Activated CD4-positive, CD25-positive, alpha-beta regulatory T cell treated with anti-CD3 and anti-CD28 coated beads, Interleukin-2, amount 50 U/mL, for 16 hours (primary cell): ENCODE measurements at places on chromosomes 1 and 21.

- no peak for DNase-seq
Observed at GRCh38 chr1:67433837-67434236, 3.6 kb upstream of the SERBP1 start.

GRCh38 chr1:14215151-14215550 lies 383.3 kb upstream of the KAZN start:
- no peak for DNase-seq

- DNase-seq = no peak
Observed at GRCh38 chr21:44301961-44302406, 2.1 kb downstream of the PFKL start.

DNA sequence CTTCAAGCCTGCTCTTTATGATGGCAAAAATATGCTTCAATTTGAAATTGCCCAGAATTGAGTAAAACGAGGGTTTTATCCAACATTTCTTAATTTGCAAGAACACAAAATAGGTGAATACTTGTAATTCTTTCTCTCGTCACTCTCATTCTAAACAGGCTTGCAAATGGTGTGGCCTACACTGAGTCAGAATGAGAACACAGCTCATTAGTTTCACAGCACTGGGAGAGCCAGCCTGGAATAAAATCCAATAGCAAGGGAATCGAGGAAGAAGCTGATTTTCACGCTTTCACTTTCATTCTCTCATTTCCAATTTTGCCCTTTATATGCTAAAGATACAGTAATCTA lies 537.5 kb downstream of the LTN1 start:
- no peak for DNase-seq

- DNase-seq = no peak
Observed at GRCh38 chr21:38351176-38351959, 94.6 kb downstream of the KCNJ15 start.

DNA sequence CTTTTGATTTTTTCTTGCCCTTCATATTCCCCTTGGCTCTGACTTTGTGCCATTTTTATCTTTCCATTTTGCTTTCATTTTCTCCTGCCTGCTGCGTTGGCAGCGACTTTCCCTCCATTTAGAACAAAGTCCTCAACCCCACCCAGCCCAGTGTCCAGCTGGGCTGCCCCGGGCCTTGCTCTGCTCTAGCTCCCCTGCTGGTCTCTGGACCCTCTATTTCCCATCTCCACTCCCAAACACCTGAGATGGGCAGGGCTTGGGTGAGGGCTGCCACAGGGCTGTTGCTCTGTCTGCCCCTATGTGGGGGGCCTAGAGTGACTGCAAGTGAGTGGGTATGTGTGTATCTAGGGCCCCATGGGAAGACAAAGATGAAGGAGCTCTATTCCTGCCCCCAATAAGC lies 7.3 kb upstream of the ADAM15 start:
- no peak for DNase-seq

- DNase-seq = no peak
Observed at GRCh38 chr1:182761396-182762395, 27.9 kb upstream of the NPL start.

GRCh38 chr21:45918835-45919447 lies 62.6 kb upstream of the COL6A1 start:
- DNase-seq = no peak

GRCh38 chr1:174872615-174873058 lies 127.1 kb upstream of the CACYBP start:
- DNase-seq = no peak

- DNase-seq = no peak
Observed at GRCh38 chr1:40383488-40384412, 10.2 kb downstream of the SMAP2 start.

DNA sequence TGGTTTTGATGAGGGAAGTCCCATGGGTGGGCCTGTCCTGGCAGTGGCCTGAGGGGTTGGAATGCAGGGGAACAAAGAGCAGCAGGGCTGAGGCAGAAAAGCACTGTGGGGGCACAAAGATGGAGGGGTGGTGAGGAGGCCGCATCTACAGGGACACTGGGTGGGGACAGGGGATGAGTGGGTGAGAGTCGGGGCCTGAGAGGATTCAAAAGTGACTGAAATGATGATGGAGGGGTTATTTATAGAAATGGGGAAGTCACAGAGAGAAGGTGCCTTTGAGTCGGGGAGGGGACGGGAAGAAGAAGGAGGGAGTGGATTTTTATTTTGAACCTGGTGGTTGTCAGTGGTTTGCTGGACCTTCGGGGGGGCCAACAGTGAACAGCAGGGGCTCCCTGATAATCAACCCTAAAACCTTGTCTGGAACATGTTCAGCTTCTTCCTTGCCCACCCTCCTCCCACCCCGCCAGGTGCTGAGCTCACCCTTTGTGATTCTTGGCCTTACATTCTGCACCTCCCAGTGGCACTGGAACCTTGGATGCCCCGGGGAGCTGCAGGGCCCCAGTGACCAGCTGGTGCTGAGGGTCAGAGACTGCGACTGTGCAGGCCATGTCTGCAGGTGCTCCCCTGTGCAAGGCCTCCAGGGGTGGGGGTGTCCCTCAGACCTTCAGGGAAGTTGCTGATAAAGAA lies 42.9 kb downstream of the IER5 start:
- no peak for DNase-seq

DNA sequence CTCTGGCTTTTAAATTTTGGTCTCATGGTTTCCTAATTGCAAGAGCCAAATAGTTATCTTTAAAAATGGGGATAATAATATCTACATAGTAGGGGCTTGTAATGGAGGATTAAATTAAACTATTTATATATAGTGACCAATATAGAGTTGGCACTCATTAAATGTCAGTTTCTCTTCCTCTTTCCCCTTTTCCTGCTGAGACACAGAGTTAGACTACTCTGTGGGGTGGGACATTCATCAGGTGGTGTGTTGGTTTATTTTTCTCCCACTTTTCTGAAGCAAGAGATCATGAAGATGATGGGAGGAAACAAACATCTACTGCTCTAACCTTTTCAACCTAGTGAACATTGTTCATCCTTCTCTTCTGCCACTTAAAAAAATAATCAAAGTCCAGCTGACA lies 17.3 kb upstream of the RAP1A start:
- DNase-seq = no peak

DNA sequence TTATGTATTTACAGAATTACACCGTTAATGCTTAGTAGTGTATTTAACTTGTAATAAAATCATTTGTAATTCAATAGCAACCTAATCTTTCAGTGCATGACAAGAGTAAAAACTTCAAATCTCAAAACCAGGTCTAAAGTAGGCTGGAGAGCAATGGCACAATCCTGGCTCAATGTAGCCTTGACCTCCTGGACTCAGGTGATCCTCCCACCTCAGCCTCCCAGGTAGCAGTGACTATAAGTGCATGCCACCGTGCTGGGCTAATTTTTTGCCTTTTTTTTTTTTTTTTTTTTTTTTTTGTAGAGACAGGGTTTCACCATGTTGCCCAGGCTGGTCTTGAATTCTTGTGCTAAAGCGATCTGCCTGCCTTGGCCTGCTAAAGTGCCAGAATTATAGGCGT lies 11.3 kb downstream of the IPP start:
- DNase-seq = no peak

DNA sequence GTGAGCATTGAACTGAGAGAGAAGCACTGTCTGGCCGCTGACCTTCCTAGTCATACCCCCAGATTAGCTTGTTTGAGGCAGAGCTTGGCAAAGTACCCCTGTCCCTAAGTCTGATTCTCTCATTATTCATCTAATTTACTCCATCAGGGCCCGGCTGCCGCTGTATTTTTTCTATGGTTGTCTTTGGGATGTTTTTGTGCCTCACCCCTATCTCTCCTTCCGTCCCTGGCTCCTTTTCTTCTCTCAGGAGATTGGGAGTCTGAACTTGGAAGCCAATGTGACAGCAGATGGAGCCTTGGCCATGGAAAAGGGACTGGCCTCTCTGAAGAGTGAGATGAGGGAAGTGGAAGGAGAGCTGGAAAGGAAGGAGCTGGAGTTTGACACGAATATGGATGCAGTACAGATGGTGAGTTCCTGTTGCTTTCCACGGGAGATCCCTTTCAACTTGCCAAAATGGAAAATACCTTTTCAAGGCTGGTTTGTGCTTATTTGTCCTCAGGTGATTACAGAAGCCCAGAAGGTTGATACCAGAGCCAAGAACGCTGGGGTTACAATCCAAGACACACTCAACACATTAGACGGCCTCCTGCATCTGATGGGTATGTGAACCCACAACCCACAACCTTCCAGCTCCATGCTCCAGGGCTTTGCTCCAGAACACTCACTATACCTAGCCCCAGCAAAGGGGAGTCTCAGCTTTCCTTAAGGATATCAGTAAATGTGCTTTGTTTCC lies 53.9 kb downstream of the LAMC2 start:
- DNase-seq = no peak

DNA sequence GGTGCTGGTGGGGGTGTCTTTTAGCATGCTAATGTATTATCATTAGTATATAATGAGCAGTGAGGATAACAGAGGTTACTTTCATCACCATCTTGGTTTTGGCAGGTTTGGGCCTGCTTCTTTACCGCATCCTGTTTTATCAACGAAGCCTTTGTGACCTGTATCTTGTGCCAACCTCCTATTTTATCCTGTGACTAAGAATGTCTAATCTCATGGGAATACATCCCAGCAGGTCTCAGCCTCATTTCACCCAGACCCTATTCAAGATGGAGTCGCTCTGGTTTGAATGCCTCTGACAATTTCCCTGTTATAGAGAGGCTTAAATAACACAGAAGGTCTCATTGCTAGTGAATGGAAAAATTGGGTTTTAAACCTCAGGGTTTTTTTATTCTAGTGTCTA lies 300.8 kb upstream of the PROX1 start:
- no peak for DNase-seq

DNA sequence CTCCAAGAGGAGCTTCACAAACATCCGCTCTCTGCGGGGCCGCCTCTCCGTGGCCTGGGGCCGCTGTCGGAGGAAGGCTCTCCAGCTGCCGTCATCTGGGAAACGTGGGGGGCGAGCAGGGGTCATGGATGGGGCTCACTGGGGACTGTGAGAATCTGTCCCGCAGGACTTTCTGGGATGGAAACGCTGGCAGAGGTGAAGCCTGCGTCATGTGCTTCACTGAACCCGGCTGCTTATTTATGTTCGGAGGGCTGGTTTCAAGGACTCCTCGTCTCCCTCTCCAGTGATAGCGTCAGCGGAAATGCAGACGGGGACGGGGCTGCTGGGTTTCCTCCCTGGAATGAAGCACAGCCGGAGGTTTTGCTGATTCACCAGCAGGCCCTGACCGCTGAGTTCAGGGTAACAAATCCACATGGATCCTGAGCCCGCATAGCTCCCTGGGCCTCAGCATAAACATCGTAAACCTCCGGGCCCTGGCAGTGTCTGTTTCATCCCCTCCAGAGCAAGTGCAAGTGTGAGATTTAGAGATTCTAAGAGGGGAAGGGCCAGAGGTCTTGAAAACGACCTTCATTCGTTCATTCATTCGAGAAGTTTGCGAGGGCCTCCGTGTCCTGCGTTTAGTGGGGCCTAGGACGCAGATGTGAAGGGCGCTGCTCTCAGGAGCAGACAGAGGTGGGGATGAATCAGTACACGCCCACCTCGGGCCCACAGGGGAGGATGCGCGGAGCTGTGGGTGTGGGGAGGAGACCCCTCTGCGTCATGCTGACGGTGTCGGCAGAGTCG lies 7.0 kb upstream of the POFUT2 start:
- no peak for DNase-seq

DNA sequence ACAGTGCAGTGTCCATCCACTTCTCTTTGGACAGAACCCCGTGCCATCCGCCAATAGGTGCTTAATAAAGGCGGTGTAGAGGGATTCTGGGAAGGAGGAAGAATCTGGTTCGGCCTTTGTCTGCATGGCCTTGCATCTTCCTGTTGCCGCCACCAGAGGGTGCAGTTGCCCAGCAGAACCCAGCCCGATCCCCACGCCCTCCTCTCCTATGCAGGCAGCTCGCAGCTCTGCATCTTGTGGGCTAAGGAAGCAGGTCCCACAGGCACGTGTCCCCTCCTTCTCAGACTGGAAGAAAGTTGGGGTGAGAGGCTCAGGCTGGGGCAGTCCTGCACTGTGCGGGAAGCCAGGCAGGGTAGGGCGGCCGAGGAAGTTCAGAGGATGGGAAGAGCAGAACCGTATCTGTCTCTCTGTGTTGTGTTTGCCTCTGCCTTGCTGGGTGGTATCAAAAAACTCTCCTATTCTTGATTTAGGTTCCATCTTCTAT lies 20.8 kb downstream of the NAV1 start:
- peak; percentile 13 for DNase-seq

- no peak for DNase-seq
Observed at GRCh38 chr1:201762381-201762780, 66.6 kb upstream of the IPO9 start.

DNA sequence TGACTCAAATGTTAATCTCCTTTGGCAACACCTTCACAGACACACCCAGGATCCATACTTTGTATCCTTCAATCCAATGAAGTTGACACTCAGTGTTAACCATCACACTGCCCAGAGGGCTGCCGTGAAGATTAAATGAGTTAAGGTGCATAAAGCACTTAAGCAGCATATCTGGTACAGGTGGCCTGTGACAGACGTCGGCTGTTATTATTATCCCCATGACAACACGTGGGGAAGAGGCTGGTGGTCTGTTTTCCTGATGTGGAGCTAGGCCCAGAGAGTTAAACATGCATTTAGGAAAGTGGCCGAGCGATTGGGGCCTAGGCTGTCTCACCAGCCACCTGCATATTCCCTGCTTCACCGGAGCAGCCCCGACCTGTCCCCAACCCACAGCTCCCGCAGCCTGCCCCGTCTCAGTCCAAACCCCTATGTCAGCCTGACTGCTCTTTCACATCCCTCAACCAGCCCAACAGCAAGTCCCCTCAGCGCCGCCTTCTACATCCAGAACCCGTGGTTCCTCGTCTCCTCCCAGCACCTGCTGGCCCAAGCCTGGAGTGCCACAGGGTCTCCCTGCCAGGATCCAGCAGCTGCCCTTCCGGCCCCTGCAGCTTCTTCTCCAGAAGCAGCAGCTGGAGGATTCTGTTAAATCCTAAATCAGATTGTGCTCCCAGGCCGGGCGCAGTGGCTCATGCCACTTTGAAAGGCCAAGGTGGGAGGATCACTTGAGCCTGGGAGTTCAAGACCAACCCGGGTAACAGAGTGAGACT lies 77.9 kb downstream of the FBXO2 start:
- no peak for DNase-seq

GRCh38 chr1:111739194-111739924 lies at the start of gene INKA2:
Gene INKA2, minus strand, starts transcription at chr1:111739395. Its CDS starts 153 bp downstream, at chr1:111739242.
- DNase-seq = no peak

- no peak for DNase-seq
Observed at GRCh38 chr1:180171691-180172090, 17.0 kb downstream of the QSOX1 start.

DNA sequence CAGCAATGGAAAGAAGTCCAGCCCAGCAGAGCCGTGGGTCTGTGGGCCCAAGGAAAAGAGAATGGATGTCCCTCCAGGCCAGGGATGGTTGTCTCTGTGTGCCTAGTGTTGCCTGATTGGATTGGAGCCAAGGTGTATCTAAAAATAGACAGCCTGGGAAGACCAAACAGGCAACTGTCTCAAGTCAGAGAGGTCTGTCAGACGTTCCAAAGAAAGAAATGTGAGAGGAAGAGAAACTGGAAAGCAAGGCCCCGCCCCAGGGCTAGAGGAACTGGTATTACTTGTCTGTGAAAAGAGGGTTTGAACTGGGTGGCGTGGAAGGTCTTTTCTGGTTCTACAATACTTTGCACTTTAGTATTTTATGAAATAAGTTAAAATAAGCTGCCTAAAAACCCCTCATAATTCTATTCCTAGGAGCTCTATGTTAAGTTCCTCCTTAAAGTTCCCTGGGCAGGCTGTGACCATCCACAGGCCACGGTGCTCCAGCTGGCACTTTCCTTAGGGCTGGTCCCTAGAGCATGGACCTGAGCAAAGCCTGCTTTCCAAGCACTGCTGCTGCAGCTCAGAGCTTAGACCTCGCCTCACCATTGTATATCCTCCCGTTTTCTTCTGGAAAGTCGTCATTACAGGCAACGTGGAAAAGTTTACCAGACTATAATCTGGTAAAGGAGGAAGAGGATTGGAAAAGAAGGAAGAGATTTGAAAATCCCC lies 151.6 kb downstream of the DISC1 start:
- no peak for DNase-seq
